ENCODE measurements at places on chromosomes 7 and 10. TPM values are rescaled to one million over a fixed set of nuclear protein-coding genes. Genes with fewer than 3 reads are reported as not detected.

The LIPJ gene
- polyA plus RNA-seq = 0.08 TPM

The CELF2 gene
- polyA plus RNA-seq = 137 TPM

The TFR2 gene
- 2.6 TPM for polyA plus RNA-seq

The FANK1 gene
- 0.16 TPM for polyA plus RNA-seq

The H2BK1 gene
- not detected for polyA plus RNA-seq

The OR2A1 gene
- polyA plus RNA-seq = 0.24 TPM

The VSTM2A gene
- not detected for polyA plus RNA-seq

The KCNMA1 gene
- 72.5 TPM for polyA plus RNA-seq

The GNAI1 gene
- polyA plus RNA-seq = not detected

The ANXA8L1 gene
- 0.29 TPM for polyA plus RNA-seq

The CYP2C19 gene
- not detected for polyA plus RNA-seq

The CPA4 gene
- polyA plus RNA-seq = 0.20 TPM

The GPR26 gene
- not detected for polyA plus RNA-seq

The BRI3 gene
- polyA plus RNA-seq = 6.1 TPM

The HOXA9 gene
- not detected for polyA plus RNA-seq

The DDC gene
- not detected for polyA plus RNA-seq

The CALML3 gene
- not detected for polyA plus RNA-seq

The LLCFC1 gene
- polyA plus RNA-seq = not detected

The DNAJC12 gene
- polyA plus RNA-seq = 4.7 TPM

The ABCB4 gene
- 3.6 TPM for polyA plus RNA-seq

The HOXA2 gene
- not detected for polyA plus RNA-seq

The AGR2 gene
- polyA plus RNA-seq = not detected

The PON1 gene
- not detected for polyA plus RNA-seq
